ENCODE measurements at places on chromosomes 6 and 20.

DNA sequence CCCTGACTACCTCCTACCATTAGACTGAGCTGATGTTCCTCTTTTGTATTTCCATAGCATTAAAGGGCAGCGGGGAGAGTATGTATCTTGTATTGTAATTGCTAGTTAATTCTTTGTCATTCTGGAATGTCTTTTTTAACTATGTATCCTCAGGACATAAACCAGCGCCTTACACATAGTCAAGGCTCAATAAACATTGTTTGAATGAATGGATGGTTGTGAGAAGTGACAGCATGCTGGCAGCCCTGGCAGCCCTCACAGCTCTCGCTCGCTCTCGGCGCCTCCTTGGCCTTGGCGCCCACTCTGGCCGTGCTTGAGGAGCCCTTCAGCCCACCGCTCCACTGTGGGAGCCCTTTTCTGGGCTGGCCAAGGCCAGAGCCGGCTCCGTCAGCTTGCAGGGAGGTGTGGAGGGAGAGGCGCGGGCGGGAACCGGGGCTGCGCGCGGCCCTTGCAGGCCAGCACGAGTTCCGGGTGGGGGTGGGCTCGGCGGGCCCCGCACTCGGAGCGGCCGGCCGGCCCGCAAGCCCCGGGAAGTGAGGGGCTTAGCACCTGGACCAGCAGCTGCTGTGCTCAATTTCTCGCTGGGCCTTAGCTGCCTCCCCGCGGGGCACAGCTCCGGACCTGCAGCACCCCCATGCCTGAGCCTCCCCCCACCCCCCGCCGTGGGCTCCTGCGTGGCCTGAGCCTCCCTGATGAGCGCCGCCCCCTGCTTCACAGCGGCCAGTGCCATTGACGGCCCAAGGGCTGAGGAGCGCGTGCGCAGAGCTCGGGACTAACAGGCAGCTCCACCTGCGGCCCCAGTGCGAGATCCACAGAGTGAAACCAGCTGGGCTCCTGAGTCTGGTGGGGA is 93.1 kb downstream of the RNF182 start:
- no peak for DNase-seq

- no peak for DNase-seq
Measured at GRCh38 chr20:23449421-23449820, 3.3 kb downstream of the CST11 start.

- DNase-seq: no peak
Measured at GRCh38 chr6:29014729-29015608, 9.9 kb upstream of the ZNF311 start.

DNA sequence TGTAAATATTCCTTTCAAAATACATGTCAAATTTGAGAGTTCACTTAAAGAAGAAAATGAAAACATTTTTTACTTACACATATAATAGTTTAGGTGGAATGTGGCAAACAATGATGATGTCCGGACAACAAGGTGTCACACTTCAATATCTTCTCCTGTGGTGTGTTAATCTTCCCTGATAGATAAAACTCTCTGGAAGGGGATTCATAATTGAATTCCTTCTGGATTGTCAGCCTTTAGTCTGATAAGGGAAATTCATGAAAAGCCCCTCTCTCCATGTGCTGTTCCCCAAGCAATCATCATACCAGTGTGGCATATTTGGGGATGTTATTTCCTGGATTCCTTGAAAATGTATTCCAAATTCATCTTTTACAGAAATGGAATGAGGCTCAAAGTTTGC is 971 bp upstream of the SERINC3 start:
- DNase-seq: no peak

DNA sequence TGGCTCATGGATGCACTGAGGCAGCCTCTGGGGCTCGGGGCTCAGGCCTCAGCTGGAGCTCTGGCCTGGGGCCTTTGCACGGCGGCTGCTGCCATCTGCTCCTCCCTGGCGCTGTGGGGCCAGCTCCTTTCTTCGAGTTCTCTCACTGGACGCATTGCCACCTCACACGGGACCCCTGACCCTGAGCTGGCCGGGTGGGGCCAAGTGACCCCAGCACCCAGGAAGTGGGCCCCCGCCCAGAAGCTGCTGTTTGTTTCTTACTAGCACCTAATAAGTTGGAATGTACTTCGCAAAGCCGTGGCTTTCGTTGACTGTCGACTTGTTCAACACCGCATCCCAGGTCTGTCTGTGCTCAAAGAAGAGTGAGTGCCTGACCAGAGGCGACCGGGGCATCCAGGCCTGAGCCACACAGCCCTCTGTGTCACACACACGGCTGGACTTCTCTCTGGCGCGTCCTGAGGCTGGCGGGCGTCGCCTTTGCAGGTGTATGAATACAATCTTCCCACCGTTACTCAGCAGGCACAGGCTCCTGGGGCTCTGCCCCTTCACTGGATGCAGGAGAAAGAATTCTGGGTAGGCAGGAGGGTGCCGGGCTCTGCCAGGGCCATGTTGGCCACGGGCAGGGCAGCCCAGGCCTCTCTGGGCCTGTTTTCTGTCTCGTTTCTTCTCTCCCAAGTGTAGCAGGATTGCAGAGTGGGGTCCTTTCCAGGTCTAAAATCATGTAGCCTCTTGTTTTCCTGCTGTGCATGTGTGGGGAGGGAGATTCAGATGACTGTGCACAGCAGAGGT is 112.9 kb downstream of the DLL1 start:
- DNase-seq: no peak

- no peak for DNase-seq
Measured at GRCh38 chr6:157984686-157985225, 3.1 kb downstream of the SYNJ2 start.

- no peak for DNase-seq
Measured at GRCh38 chr6:168121303-168121665, 42.3 kb upstream of the FRMD1 start.

- DNase-seq: no peak
Measured at GRCh38 chr6:37389857-37390256, 36.1 kb downstream of the RNF8 start.

- peak; percentile 28 for DNase-seq
Measured at GRCh38 chr6:17816921-17817611, 110.3 kb upstream of the NUP153 start.

GRCh38 chr6:89050697-89051096 is 29.9 kb upstream of the PNRC1 start:
- DNase-seq: no peak

DNA sequence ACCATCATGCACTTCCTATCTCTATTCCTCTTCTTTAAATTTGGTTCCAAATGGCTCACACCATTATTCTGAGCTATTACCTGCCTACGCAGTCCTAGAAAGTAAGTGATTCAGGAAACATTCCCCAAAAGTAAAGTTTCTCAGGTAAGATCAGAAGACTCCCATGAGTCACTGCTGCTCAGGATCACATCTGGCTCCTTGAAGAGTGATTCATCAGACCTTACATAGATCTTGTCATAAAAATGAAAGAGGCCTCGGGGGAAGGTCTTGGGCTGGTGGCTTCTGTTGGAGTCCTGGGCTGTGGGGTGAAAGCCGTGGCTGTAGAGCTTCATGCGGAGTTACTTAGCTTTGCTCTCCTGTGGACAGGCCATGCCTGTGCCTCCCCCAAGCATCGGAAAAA is 35.9 kb downstream of the PLG start:
- DNase-seq: no peak

DNA sequence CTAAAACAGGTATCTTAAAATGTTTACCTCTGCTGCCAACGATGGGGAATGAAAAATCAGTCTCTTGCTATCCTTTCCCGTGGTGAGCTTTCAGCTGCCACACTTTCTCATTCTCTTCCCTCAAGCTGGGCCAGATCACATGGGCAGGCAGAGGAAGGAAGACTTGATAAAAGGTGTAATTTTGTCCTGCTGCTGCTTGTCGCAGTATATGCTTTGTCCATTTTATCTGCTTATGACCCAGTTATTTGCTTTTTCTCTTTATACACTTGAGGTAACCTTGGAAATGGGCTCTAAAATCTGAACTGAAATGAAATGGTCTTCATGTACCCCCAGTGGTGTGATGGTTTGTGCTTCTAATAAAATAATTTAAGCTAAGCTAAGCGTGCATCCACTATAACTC is 695.9 kb upstream of the FLRT3 start:
- DNase-seq: no peak

DNA sequence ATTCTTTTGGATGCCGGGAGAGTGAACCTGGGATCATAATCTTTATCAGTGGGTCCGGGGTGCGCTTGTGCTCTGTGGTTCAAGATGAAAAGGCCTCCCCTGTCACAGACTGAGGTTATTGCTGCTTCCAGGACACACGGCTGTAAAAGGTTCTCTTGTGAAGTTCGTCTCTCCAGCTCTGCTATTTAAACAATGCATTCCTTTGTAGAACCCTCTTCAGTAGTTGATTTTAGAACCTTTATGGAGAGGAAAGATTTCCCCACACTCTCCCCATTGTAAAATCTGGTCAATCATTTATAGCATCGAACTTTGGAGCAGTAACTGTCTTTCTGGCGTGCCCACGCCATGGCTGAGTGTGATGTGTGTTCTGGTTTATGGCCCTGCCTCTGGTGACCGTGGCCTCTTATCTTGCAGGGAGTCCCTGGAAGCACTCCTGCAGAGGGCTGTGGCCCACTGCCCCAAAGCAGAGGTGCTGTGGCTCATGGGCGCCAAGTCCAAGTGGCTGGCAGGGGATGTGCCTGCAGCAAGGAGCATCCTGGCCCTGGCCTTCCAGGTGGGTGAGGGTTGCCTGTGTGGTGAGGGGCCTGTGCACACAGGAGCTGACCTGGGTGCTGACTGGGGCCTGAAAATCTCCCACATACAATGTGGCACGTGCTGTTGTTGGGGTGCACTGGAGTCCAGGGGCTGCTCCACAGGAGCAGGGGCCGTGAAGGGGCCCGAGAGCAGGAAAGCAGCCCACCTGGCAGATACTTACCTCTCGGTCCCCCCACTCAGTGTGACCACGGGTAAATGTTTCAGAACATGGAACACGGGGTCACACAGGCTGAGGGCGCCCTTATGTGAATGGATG is 11.6 kb upstream of the C20orf204 start:
- no peak for DNase-seq

GRCh38 chr20:46027245-46027853 is 1.7 kb upstream of the SLC12A5 start:
- DNase-seq: no peak

GRCh38 chr20:14193443-14193842 is 144.0 kb downstream of the FLRT3 start:
- no peak for DNase-seq

GRCh38 chr20:25076731-25077609 is 5.0 kb downstream of the VSX1 start:
- DNase-seq: no peak

GRCh38 chr20:9515741-9516233 is 1.4 kb downstream of the LAMP5 start:
- no peak for DNase-seq

- no peak for DNase-seq
Measured at GRCh38 chr6:40710626-40711330, 123.6 kb upstream of the LRFN2 start.

- no peak for DNase-seq
Measured at GRCh38 chr6:12371151-12371550, 81.0 kb downstream of the EDN1 start.

GRCh38 chr6:126107475-126108166 is 121.3 kb downstream of the TRMT11 start:
- DNase-seq: no peak

DNA sequence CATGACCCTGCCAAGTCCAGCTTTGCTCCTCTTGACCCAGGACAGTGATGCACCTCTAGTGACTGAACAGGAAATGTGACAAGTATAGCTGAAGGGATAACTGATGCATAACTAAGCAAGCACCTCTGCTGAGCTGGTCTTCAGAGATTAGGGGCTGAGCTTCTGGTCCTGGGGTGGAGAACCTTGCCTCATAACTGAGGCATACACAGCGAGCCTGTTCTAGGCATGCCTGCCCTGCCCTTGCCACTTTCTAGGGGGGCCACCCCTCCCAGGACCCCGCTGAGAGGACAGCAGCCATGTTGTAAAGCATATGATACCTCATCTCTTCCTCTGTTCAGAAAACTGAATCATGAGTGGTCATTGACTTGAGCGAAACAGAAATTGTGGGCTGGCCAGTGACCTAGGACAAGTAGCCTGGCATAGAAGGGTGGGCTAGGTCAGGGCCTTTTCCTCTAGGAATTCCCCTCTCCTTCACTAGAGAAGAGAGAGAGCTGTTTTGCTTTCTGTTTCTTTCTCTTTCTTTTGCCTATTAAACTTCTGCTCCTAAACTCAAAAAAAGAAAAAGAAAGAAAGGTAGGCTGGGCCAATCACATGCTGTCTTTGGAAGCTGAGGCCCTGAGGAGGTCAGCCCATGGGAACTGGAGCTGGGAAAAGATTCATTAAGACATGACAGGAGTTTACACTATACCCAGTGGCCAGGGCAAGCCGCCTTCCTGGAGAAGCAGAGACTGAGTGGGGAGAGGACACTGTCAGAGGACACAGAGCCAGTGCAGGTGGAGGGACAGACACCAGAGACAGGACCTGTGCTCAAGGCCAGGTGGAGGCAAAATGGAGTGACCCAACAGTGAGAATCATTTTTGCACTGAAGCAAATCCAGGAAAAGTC is 23.1 kb downstream of the ALDH5A1 start:
- no peak for DNase-seq

GRCh38 chr6:3808759-3809514 is 40.2 kb upstream of the FAM50B start:
- peak; percentile 42 for DNase-seq

- no peak for DNase-seq
Measured at GRCh38 chr6:158154816-158155215, 13.2 kb downstream of the SERAC1 start.

DNA sequence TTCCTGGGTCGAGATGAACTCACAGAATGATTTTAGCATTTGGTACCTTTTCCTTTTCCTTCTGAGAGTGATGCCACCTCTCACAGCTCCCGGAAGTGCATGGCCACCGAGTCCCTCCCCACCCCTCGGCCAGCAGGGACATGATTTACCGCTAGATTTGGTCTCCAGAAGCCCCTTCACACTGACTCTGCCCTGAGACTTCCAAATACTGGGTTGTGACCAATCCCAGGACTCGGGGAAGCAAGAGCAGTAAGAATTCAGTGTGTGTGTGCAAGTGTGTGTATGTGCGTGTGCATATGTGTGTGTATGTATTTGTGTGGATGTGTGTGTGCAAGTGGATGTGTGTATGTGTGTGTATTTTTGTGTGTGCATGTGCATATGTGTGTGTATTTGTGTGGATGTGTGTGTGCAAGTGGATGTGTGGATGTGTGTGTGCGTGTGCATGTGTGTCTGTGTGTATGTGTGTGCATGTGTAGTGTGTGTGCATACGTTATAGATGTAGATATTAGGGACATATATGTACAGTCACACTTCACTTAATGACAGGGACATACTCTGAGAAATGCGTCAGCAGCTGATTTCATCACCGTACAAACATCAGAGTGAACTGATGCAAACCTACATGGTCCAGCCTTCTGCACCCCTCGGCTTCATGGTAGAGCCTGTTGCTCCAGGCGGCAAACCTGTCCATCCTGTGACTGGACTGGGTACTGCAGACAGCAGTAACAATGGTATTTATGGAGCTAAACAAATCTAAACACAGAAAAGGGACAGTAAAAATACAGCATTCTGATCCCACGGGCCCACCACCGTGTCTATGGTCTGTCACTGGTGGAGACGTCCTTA is 374.5 kb downstream of the TAF4 start:
- DNase-seq: no peak

DNA sequence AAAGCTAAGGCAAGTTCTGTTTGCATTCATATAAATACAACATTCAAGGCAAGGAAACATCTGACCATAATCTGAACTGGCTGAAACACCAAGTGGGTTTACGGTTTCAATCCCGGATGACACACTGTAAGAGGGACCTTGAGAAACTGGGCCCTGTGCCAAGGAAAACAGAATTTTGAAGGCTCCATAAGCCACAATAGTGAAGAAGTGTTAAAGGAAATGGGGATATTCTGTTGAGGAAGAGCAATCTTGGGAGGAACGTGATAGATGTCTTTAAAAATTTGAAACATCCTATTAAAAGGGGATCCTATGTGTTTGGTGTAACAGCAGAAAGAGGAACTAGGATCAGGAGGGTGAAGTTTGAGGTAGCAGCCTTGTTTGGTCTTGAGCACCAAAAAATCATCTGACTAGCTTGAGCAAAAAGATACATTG is 82.4 kb upstream of the TAB2 start:
- DNase-seq: no peak
